ENCODE measurements at places on chromosomes 6 and 20.

- DNase-seq: no peak
These were observed 40.1 kb downstream of the ADNP start for GRCh38 chr20:50891138-50891537.

DNA sequence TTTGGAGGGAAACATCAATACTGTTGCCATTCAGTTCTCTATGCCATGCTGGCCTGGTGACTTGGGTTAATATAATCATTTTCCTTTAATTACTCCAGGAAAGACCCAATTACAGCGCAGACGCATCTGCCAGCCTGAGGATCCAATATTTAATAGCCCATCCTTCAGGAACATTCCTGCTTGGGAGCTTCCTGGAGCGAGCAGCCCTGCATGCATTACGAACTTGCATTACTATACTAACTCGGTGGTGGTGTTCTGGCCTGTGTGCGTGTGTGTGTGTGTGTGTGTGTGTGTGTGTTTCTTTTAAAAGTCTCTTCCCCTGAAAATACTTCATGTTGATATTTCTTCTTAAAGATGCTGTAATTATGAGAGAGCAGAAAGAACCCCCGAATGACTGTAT lies 26.5 kb downstream of the PMEPA1 start:
- DNase-seq: no peak

DNA sequence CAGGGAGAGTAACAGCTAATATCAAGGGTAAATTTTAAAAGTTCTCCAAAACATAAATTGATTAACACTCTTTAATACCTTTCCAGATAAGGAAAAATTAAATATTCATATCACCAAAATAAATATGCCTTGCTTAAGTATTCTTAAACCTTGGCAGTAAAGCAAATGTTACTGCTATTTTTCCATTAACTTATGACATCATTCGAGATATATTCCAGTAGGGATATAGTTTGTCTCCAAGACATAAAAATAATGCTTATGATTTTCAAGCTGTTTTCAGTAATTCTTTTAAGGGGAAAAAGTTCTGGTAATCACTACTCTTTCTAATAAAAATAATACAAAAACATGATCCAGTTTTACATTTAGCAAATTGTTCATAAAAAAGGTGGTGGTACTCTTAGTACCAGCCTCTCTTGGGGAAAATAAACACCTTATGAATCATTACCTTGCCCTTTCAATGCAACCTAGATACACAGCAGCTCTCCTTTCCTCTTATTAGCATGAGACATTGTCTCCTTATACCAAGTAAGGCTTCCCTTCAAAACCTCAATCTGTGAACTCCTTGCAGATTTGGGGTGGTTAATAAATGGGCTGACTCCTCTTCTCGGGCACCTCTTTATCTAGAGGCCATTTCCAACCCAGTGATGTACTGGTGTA lies 31.5 kb upstream of the LTV1 start:
- DNase-seq: no peak

DNA sequence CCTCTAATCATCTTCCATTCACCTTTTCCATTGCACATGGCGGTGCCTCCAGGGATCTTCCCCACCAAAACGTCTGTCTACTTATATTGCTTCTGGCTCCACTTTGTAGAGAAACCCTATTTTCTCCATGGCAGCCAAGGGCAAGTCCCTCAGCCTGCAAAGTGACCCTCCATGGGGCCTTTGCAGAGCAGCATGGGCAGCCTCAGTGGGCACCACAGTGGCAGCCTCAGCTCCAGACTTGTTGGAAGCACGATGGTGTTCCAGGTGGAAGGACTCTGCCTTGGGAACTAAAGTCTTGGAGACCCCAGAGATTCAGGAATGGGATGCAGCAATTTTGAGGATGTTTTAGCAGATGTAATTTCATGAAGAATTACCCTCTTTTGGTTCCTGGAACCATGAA lies 18.5 kb upstream of the CCR6 start:
- no peak for DNase-seq

- DNase-seq: no peak
These were observed 30.9 kb downstream of the ZFP64 start for GRCh38 chr20:52160621-52161204.

DNA sequence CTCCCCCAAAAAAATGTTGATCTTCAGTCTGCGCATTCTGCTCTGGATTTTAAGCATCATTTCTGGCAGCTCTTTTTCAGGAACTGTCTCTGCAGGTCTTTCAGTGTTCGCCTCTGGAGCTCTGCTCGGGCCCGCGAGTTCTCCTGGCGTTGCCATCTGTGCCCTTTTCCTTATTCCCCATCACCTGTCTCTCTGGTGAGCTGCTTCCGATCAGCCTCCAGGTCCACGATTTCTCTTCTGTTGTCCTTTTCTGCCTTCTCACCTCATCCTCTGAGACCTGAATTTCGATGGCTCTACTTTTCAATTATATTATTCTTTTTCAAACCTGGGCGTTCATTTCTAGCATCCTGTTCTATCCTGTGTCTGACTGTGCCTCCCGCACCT lies 590 bp upstream of the MAP1LC3A start:
- no peak for DNase-seq

- DNase-seq: no peak
These were observed 58.9 kb upstream of the TRAF3IP2 start for GRCh38 chr6:111664565-111665030.

- no peak for DNase-seq
These were observed 4.1 kb downstream of the LEMD2 start for GRCh38 chr6:33784787-33785186.

DNA sequence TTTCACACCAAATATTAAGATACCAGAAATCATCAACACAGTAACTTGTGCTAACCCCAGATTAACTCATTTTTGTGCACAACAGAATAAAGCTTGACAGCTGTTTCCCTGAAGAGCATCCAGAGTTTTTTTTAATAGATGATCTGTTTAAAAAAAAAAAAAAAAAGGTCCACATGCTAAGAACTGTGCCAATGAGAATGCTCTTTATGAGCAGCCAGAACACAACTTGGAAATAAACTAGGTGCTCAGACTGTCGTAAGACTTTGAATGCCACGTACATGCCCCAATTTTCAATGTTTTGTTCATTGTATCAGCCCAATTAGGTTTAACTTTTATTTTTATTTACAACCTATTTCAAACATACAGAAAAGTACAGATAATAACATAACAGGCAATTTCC lies 47.3 kb downstream of the STAU1 start:
- no peak for DNase-seq

DNA sequence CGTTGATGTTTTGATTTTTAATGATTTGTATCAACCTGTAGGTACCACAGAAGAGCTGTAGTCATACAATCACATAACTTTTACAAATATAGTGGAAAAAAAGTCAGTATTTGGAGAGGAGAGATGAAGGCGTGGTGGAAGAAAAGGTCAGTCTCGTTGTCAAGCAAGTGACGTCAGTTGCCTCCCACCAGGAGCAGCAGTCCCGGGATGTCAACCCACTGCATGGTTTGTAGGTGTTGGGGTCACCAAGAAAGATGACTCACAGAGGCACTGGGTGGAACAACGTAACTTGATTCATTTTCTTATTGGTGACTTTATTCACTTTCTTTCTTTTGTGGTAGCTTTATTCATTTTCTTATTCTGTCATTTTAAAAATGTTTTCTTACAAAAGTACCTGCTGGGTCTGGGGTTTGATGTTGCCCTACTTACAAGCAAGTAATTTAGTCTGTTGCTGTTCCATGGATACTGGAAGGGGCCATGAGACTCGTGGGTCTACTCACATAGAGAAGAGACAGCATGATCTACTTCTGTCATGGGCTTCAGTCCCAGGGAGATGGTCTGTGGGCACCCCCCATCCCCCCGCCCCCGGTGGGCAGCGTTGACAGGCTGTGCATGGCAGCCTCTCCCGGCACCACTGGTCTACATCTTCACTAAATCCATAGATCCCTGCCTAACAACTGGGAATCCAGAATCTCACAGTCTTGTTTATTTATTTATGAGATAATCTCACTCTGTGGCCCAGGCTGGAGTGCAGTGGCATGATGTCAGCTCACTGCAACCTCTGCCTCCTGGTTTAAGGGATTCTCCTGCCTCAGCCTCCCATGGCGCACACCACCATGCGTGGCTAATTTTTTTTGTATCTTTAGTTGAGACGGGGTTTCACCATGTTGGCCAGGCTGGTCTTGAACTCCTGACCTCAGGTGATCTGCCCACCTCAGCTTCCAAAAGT lies 36.4 kb upstream of the SYNJ2 start:
- DNase-seq: peak; percentile 38

GRCh38 chr6:169415179-169415578 lies 161.5 kb upstream of the THBS2 start:
- DNase-seq: no peak

DNA sequence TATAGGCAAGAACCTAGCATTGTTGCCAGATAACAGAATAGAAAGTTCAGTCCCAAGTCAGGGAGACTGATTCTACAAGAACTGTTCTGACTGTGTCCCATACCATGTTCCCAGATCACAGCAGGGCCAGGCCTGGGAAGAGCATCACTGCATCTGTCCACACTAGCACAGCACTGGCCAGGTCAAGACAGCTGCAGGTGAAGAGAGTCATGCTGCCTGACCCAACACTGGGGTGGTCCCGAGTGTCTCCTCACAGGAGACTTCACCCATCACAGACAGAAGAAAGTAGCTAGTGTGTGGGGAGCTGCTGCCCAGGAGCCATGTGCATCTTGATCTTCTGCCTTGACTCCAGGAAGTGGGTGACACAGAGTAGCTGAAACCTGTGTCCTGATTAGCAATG lies 1.3 kb upstream of the CST9L start:
- DNase-seq: no peak

GRCh38 chr6:99236010-99236409 lies 113.5 kb downstream of the FAXC start:
- DNase-seq: no peak

DNA sequence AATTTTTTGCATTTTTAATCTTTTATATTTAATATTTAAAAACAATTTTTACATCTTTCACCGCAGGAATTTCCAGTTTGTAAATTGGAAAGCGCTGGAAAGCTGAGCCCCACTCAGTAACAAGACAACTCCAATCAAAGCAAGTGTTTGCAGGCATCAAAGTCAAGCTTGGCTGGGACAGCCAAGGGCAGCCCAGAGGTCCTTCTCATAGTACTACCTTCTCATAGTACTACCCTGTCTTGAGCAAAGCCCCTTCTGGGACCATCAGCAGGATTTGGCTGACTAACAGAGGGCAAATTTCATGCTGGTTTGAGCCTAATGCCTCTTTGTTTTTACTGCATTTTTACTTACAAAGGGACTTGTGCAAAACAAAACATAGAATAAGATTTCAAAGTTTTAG lies 228.3 kb downstream of the SIM1 start:
- no peak for DNase-seq

DNA sequence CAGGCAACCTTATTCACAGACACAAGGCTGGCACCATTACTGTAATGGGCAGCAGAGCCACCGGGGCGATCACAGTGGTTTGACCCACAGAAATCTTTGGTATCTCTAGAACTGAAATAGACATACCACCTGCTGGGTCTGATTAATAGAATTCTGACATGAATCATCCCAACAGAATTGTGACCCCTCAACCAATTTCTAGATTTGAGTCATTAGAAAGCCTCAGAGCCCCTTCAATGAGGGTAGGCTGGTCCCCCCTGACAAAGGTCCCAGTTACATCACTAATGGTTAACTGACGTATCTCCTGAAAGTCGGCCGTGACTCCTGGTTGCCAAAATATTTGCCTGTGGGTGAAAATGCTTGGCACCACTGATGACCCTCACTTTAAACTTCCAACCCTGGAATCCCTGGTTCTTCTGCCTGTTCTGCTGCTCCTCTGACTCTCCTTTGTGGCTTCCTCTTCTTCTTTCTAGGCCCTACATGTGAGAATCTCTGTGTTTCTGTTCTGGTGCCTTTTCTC lies 124.9 kb upstream of the ARID1B start:
- DNase-seq: no peak

GRCh38 chr6:134082191-134082590 lies 29.8 kb upstream of the SLC2A12 start:
- no peak for DNase-seq

DNA sequence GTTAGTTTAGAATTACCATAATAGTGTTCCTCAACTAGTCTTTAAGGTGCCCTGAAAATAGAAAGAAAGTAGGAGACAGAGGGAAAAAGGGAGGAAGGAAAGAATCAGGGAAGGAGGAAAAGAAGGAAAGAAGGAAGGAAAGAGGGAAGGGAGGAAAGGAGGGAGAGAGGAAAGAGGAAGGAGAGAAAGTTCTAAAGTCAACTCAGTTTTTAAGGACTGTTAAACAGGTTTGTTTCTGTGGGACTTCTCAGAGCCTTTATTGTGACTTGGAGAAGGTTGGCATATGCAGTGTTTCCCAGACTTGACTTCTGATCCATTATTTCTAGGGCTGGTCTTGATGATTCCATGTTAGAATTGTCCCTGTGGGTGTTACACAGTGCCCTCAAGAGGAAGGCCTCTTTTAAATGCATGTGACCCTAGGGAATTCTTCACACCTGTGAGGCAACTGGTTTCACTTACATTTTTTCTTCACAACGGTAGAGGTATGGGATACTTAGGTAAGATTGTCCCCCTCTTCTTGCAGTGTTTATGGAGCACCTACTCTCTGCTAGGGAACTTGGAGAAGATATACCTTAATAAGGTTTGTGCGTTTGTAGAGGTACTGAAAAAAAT lies 132.7 kb upstream of the GMDS start:
- DNase-seq: no peak

- DNase-seq: no peak
These were observed 187.2 kb upstream of the KCNG1 start for GRCh38 chr20:51210084-51210483.

- DNase-seq: no peak
These were observed 37.4 kb downstream of the PKHD1 start for GRCh38 chr6:52050051-52050405.

GRCh38 chr6:134373282-134373922 lies 55.5 kb upstream of the SGK1 start:
- no peak for DNase-seq

GRCh38 chr6:95959261-95959660 lies 56.5 kb upstream of the FUT9 start:
- DNase-seq: no peak

GRCh38 chr6:13359287-13359686 lies 30.9 kb upstream of the TBC1D7 start:
- DNase-seq: no peak

GRCh38 chr6:170050591-170051041 lies 240.3 kb downstream of the DLL1 start:
- DNase-seq: no peak

DNA sequence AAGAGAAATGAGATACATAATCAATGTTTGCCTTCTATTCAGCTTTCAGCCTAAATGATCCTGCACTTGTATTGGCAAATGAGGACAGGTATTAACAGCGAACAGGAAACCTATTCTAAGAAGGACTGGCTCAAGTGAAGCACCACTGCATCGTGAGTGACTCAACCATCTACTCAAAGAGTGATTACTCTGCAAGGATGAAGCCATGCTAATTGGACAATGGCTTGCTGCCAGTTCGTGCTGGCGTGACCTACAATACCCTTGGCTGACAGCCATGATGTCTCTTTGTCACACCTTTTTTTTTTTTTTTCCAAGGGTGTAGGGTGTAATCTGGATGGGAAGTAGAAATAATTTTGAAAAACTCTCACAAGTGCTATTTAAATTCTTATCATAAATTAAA lies 104.9 kb downstream of the GJA10 start:
- no peak for DNase-seq

- no peak for DNase-seq
These were observed 20.3 kb upstream of the BCAS4 start for GRCh38 chr20:50774515-50774914.

- DNase-seq: no peak
These were observed 787 bp upstream of the TNFRSF6B start for GRCh38 chr20:63695424-63696305.
